ENCODE measurements at places on chromosomes 13 and 19. TPM values are rescaled to one million over a fixed set of nuclear protein-coding genes. Genes with fewer than 3 reads are reported as not detected.

The ZNF610 gene
- 5.4 TPM for total RNA-seq

GRCh38 chr13:109436841-109437240, 349.5 kb downstream of the IRS2 start:
- no peak for DNase-seq

DNA sequence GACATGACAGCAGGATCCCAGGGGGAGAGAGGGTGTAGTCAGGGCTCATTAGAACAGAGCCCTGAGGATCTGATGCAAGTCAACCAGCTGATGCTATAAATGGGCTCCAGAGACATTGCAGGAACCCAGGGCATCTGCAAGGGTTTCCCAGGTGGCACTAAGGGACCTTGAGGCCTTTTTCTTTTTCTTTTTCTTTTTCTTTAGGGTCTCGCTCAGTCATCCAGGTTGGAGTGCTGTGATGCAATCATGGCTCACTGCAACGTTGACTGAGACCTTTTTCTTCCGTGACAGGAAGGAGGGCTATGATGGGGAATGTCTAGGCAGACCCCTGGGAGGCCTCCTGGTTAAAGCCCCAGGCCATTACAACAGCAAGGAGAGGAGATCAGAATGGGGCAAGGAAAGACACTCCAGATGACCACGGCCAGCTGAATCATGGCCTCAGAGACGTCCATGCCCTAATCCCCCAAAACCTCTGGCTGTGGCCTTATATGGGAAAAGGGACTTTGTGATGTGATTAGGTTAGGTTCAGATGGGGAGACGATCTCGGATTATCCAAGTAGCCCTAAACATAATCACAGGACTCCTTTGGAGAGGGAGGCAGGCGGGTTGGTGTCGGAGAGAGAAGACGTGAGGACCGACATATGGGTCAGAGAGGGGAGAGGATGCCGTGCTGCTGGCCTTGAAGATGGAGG, 4.5 kb upstream of the FCGRT start:
- no peak for DNase-seq

DNA sequence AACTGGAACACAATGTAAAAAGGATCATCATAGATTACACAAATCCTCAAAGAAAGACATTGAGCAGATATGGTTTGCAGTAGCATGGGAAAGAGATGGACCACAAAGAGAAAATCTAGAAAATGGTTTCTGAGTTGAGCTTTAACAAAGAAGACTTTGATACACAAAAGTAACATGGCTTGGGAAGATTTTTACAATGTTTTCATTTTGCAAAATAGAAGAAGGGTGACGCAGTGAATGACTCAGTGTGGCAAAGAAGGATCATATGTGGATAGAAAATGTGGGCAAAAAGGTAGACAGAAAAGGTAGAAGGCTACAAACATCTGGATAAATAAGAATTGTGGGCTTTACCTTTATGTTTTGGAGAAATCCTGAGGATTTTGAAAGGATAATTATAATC, 1220.5 kb downstream of the PCDH17 start:
- no peak for DNase-seq

GRCh38 chr19:31350033-31350692, 927 bp upstream of the TSHZ3 start:
- DNase-seq, result no peak

DNA sequence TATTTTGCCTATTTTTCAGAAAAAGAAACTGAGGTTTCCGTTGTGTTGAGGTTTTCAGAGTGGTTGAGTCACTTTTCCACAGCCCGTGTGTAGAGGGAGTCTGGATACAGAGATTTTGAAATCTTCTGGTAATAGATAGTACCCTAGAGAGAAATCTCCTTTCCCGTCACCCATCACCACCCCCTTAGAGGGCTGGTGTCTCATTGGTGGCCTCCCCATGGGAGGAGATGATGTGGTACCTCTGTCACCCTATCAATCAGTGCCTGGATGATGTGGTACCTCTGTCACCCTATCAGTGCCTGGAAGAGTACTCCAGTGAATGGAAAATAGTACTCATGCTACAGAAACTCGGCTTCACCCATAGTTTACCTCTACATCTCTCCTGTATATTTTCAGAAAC, 42.2 kb upstream of the SERP2 start:
- no peak for DNase-seq

DNA sequence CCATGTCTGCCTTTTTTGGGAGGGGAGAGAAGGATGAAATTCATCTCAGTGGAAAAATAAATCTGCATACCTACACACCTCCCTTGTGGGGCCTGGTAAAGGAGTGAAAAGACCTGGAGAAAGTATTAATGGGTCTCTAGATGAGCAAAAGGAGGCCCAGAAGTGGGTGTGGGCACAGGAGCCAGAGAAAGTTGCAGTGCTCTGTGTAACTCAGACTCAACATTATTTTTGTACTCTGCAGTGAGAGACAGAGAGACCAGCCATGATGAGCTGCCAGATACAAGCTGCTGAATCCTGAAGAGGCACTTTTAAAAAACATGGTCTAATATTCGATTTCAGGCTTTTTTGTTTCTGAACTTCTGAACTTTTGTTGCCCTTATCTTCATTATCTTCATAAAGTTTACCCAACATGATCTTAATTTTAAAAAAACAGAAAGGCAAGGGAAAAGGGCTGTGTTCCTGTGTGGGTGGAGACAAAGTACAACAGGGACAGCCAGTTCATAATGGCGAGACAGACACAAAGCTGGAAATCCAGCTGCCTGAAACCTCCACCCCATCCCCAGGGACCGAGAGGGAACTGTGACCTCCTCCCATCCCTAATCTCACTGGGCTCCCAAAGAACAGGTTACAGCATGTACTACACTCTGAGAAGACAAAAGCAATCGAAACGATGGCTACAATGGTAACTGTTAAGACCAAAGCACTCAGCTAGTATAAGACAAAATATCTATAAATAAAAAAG, 77.2 kb downstream of the KLF12 start:
- no peak for DNase-seq

The PNMA8B gene
- total RNA-seq, result 1.4 TPM

DNA sequence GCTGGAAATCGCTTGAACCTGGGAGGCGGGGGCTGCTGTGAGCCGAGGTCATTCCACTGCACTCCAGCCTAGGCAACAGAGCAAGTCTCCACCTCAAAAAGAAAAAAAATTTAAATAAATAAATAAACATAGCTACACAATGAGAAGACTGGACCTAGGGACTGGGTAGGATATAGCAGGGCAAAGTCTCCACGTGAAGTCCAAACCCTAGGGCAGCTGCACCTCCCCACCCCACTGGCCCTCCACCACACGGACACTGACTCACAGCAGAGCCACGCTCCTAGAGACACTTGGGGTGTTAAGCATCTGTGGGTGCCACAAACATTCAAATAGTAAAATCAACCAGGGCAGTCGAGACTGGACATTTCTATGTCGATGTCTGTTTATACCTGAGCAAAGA, 7.1 kb downstream of the LATS2 start:
- DNase-seq, result no peak

GRCh38 chr13:77040076-77040475, 13.1 kb upstream of the FBXL3 start:
- DNase-seq, result no peak

The BLOC1S3 gene
- total RNA-seq, result 6.0 TPM

GRCh38 chr19:29678484-29679106, 13.3 kb downstream of the PLEKHF1 start:
- no peak for DNase-seq

DNA sequence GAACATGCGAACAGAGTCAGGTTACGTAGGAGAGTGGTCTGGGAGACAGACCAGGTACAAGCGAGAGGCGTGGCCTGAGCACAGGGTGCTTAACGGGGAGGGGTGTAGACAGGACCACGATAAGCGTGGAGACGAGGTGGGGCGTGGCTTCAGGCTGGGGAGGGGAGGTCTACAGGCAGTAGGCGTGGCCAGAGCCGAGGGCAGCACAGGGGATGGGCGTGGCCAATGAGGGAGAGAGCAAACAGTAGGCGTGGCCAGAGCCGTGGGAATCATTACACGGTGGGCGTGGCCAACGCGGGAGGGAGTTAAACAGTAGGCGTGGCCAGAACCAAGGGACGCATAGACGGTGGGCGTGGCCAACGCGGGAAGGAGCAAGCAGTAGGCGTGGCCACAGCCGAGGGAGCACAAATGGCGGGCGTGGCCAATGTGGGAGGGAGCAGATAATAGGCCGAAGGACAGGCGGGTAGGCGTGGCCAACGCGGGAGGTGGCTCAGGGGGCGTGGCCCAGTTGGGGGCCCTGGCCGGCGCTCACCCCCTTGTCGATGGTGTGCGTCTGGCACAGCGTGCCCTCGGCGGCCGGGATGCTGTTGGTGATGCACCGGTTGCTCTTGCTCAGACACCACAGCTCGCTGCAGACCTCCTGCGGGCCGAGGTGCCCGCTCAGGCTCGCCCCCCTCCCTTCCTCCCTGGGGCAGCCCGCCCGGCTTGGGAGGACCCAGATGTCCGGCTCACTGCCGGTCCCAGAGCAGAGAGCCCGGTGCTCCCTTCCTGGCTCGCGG, 15.2 kb upstream of the MYO1F start:
- DNase-seq, result peak; percentile 100

The PRR12 gene
- 59.4 TPM for total RNA-seq

The LILRA1 gene
- not detected for total RNA-seq

DNA sequence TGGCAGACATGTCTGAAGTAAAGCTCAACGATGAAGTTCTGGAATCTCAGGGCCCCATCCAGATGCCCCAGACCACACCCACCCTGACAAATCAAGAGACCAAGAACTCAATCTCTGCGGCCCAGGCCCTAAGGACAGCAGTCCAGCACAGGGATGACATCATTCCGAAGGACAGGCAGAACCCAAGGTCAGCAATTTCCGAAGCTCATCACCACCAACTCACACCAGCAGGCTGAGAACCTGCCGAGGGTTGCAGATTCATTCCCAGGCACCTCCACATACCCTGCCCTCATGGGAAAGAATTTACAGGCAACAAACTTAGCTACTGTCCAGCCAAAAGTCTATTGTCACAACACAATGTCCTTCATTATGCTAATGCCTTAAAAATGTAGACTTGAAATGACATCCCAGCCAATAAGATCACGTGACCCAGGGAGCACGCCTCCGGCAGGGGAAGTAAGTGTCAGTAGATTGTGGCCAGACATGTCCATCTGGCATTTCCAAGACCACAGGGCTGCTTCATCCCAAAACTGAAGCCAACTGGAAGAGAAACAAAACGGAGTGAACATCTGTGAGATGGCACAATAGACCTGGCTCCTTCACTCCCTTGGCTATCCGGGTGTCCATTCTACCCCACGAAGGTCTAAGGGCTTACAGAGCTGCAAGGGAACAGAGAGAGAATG, 98.8 kb downstream of the CRYL1 start:
- no peak for DNase-seq

DNA sequence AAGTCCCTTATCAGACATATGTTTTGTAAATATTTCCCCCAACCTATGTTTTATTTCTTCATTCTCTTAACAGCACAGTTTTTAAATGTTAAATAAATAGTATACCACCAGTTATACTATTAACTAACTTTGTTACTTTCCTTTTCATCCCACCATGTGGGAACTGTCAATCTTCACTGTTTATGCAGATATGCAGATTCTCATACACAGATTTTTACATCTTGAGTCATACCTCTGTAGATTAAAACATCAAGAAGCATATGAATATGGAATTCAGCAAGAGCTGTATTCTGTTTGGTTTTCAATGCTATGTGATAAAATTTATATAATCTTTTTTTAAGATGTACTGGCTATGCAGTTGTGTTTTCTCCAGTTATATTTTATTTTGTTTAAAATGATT, 566.3 kb downstream of the LIG4 start:
- DNase-seq, result no peak

The CGB5 gene
- not detected for total RNA-seq

- DNase-seq, result peak; percentile 29
Measured at GRCh38 chr19:51511353-51511752, 9.8 kb upstream of the SIGLEC12 start.

The MYO1F gene
- total RNA-seq, result 2.2 TPM

The IGFL1 gene
- total RNA-seq, result not detected

- DNase-seq, result no peak
Measured at GRCh38 chr19:44024900-44025216, 321 bp upstream of the ZNF222 start.

The PPM1N gene
- total RNA-seq, result 11.0 TPM

The SIGLECL1 gene
- total RNA-seq, result not detected

DNA sequence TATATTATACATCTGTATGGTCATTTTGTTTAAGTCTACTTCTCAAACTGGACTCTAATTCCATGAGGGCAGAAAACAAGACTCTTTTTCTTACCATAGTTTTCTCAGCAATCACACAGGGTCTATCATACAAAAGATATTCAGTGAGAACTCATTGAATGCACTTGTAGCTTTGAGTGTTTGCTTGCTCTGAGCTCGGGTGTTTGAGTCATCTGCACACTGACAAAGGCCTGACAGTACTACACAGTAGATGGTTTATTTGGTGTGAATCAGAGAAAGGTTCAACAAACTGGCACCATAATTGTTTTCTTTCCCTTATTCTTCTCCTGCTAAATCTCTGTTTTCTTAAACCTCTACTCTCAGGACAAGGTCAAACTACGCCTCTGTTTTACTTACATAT, 586.4 kb downstream of the LMO7 start:
- no peak for DNase-seq

GRCh38 chr19:35231956-35232645, 3.6 kb upstream of the FAM187B start:
- DNase-seq, result no peak

DNA sequence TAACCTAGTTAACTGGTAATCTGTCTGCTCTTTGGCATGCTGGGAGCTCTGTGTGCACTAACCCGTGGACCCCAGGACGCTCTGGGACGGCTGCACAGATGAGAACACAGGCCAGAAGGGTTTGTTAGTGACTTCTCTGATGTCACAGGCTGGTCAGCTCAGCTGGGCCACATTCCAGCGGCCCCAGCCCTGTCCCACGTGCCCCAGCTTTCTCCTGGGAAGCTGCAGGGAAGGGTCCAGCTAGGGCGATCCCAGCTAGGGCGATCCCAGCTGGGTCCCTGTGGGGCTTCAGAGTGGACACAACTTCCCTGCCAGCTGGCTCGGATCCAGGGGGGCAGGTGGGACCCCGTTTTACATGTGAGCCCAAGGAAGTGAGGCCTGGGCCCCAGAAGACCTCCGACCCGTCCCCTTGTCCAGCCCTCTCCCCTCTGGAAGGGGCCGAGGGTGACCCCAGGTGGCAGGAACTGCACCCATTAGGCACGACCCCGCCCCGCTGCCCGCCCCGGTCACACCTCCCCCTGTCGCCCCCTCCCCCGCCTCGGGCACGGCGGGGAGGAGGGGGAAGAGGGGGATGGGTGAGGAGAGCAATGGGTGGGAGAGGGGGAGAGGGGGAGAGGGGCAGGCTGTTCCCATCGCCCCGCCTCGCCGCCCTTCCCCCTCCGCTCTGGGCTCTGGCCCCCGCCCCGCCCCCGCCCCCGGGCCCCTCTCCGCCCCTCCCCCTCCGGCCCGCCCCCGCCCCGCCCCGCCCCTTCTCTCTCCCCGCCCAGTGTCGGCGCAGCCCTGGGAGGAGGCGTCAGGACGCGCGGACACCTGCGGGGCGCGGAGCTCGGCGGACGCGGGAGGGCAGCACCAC, 75.2 kb upstream of the MCF2L start:
- peak; percentile 36 for DNase-seq

The DCLK1 gene
- total RNA-seq, result 38.7 TPM

DNA sequence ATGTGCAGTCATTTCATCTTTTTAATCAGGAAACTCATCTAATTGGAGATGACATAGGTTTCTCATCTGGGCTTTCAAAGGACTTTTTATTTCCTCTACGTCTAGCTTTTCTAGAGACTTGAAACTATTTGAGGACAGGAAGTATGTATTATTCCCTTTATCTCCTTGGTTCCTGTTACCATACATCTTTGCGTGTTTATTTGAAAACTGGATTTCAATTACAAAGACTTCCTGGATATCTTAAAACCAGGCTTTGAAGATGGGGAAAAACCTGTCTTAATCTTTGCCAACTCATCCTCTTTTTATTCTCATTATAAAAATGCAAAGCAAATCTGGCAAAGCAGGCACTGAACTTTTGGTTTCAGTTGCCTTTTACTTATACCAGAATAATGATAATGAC, 130.5 kb downstream of the LMO7 start:
- no peak for DNase-seq

The REEP6 gene
- total RNA-seq, result 13.4 TPM

All from H1 (cell line).